ENCODE measurements at places on chromosomes 1 and 21. TPM values are rescaled to one million over a fixed set of nuclear protein-coding genes. Genes with fewer than 3 reads are reported as not detected.

GRCh38 chr1:236095705-236096520 lies 31.0 kb upstream of the NID1 start:
- no peak for DNase-seq

DNA sequence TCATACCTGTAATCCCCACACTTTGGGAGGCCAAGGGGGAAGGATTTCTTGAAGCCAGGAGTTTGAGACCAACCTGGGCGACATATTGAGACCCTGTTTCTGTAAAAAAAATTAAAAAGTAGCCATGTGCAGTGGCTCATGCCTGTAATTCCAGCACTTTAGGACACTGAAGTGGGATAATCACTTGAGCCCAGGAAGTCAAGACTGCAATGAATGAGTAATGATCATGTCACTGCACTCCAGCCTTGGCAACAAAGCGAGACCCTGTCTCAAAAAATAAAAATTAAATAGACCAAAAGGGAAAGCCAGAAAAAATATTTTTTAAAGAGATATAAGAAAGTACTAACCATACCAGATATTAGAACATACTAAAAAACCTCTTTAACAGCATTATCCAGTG lies 44.7 kb upstream of the LYPLAL1 start:
- DNase-seq: no peak

DNA sequence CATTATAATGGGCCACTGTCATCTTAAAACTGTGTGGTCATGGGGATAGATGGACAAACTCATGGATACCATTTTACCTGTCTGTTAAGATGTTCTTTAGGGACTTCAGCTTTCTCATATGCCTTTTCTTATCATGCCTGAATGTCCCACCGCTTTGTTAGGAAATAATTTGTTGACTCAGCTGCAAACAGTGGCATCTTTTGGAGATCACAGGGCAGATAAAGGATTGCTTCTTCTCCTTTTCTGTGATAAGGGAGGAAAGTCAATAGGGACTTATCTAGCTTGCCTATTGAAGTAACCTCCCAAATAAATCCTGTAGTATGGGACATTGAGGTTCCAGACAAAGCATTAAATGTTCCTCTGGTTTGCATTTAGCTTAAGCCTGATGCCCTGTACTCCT lies 79.8 kb upstream of the KIAA0040 start:
- no peak for DNase-seq

DNA sequence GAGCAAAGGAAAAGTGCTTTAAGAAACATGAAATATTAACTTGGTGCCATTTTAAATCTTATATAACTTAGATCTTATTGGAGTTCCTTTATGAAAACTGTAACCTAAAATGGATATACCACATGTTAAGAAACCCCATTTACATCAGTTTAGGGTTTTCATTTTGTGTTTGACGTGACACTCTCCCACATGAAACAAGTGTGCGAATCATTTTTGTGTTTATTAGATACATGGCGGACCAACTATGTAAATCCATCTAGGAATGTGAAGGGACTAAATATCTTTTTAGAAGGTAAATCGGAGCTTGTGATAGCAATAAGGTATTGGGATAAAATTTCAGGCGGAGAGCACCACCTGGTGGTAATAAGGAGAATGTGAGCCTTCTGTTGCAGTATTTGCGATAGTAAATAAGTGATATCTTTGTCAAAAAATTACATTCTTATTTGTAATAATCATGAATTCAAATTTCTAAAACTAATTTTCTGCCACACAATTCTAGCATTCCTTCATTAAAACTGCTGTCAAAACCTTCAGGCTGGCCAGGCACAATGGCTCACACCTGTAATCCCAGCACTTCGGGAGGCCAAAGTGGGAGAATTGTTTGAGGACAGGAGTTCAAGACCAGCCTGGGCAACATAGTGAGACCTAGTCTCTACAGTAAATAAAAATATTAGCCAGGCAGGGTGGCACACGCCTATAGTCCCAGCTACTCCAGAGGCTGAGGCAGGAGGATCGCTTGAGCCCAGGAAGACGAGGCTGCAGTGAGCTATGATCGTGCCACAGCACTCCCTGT lies 31.3 kb downstream of the SMAP2 start:
- DNase-seq: peak; percentile 48

DNA sequence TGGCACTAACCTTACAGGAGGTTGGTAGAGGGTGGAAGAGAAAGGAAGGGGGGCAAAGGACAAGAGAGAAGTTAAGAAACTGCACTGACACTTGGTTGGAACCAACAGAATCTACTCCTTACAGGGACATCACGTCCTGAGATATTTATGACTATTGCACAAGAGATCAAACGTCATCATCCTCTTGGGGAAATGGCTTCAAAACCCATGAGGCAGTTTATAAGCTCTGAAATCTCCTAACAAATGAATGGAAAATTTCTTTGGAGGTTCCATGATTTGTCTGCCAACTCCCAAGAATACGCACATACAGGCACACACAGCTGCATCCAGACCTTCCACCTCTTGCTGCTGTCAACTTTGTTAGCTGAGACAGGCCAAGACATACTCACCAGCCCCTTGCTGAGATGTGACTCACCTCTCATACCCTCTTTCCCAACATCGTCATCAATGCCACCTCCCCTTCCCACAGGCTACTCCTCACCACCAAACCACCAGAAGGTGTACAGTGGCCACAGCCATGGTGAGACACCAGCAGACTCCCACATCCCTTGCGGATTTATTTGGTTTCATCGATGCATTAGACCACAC lies 135.5 kb downstream of the SETD4 start:
- DNase-seq: peak; percentile 15

- DNase-seq: no peak
Measured at GRCh38 chr1:244271691-244272308, 179.9 kb downstream of the ADSS2 start.

- no peak for DNase-seq
Measured at GRCh38 chr1:44905276-44905675, 62.2 kb upstream of the PTCH2 start.

GRCh38 chr1:225757927-225758656 lies 19.5 kb upstream of the SRP9 start:
- DNase-seq: no peak

DNA sequence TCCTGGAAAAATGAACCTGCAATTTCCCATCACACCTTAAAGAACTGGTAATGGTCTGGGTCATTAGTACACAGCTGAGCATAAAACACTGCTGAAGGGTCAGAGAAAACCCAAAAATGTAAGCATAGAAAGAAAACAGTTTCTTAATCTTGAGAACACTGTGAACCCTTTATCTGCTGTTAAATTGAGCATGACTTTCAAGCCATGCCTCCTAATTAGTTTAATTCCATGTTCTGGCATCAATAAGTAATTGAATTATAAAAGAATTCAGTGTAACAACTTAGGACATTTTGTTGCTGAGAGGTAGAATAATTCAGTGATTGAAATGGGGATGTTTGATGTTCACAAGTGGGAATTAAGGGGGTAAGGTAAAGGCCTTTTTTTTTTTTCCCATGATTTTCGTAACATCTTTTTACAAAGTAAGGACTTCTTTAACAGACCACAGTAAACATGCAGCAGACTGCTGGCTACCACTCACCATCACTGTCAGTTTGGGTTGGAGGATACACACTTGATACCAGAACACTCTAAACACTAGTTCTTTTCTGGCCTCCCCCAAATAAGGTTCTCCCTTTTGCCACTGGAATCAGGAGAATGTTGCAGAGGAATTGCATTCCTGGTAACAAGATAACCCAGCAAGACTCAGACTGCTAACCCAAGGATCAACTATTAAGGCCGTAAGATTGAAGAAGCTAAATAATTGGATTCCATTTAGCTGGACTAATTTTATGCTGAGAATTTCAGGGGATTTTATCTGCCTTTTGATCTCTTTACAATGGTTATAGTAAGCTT lies 3.0 kb downstream of the RWDD3 start:
- DNase-seq: no peak

DNA sequence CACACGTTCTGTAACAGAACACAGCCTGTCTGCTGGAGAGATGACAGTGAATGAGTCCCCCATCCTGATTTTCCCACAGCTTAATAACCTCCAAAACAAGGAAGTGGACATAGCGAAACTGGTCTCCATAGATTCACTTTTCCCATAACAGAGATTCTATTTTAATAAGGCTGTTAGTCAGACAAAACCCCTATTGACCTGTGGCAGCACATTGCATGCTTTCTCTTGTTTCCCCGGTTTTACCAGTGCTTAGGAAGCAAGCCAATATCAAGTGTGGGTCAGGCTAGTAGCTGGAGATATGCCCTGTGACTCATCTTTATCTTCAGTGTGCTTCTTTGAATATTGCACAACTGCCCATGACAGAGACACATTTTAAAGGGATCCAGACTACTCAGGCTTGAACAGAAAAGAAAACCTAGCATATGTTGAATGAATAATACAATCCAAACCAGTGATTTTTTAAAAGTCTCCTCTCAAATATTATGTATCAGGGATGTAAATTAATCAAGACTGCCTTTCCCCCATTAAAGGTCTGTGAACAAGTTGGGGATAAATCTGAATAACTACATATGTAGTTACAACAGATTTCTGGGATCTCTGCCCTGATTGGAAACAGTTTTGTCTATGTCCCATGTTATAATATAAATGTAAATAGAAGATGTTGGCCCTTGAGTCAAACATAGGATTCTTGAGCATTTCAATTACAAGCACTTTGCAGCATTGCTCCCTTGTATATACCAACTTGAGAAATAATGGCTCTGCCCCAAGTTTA lies 11.9 kb upstream of the CLDN8 start:
- DNase-seq: no peak

DNA sequence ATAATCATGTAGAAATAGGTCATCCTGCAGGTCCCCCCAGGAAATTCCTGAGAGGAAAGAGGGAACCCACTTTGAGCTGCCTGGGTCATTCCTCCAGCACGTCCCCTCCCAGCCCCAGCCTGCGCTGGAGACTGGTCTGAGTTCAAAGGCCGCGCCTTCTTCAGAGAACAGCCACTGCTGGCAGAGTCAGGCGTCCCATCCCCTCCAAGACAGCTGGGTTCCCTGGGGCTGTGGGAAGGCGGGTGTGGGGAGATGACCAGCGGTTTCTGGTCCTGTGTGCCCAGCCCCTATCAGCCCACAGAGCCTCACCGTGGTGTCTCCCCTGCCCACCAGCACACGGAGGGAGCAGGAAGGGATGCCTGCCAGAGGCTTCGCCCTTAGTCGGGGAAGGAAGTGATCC lies 18.0 kb upstream of the TRAPPC10 start:
- DNase-seq: no peak

- DNase-seq: no peak
Measured at GRCh38 chr1:192603218-192603787, 27.7 kb downstream of the RGS1 start.

- no peak for DNase-seq
Measured at GRCh38 chr1:78911956-78912880, 94.3 kb downstream of the ADGRL4 start.

- DNase-seq: no peak
Measured at GRCh38 chr1:194013561-194013960, 827.1 kb upstream of the B3GALT2 start.

The KMO gene
- total RNA-seq: not detected

The KRTAP12-2 gene
- not detected for total RNA-seq

The DSCAM gene
- total RNA-seq: not detected

The PDZK1 gene
- total RNA-seq: not detected

The OPTC gene
- not detected for total RNA-seq

The TDRD5 gene
- 0.51 TPM for total RNA-seq

The LCK gene
- total RNA-seq: under 0.01 TPM

The FOXO6 gene
- total RNA-seq: not detected

The LCE2A gene
- total RNA-seq: not detected

The FCGR2B gene
- total RNA-seq: not detected

The C1orf185 gene
- not detected for total RNA-seq

The OR2C3 gene
- total RNA-seq: not detected

Data from dermis microvascular lymphatic vessel endothelial cell (primary cell).